ENCODE measurements at places on chromosomes 6 and 20.

GRCh38 chr20:48923149-48923718 is 1.7 kb downstream of the ARFGEF2 start:
- DNase-seq = no peak

DNA sequence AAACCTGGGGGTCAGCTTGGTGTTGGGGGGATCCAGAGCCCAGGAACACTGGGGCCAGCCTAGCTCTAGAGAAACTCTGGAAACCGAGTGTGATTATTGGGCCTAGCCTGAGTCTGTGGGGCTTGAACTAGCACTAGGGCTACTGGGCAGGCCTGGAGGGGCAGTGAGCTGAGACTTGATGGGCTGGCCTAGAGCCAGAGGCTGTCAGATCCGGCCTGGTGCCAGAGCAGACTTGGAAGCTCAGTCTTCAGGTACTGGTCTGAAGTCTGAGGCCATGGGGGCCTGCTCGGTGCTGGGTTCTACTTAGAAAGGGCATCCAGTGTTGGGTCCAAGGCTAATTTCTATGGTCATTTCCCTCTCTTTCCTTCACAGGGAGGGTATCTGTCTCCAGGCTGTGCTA is 2.7 kb downstream of the DEFB112 start:
- DNase-seq = no peak

GRCh38 chr20:62952373-62952967 is at the start of gene SLC17A9:
SLC17A9 (plus strand) TSS chr20:62952709; CDS start chr20:62952831, 122 bp downstream.
- DNase-seq = no peak

GRCh38 chr20:45016089-45016671 is 49.9 kb downstream of the STK4 start:
- no peak for DNase-seq

DNA sequence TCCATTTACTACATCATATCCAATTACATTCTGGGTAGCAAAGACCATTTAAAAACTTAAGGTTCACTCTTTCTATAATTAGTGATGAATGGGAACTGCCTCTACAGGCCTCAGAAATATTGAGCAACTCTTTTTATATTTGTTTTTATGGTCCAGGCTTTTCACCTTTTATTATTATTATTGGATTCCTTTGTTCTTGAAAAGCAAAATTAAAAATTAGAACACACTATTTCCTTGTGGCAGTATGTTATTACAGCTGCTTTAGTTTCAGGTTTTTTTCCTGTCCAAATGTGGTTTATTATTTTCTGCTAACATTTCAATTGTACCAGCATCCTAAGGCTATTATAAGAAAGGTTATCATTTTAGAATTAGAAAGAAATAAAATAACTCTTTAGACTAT is 150.1 kb downstream of the FARS2 start:
- no peak for DNase-seq

DNA sequence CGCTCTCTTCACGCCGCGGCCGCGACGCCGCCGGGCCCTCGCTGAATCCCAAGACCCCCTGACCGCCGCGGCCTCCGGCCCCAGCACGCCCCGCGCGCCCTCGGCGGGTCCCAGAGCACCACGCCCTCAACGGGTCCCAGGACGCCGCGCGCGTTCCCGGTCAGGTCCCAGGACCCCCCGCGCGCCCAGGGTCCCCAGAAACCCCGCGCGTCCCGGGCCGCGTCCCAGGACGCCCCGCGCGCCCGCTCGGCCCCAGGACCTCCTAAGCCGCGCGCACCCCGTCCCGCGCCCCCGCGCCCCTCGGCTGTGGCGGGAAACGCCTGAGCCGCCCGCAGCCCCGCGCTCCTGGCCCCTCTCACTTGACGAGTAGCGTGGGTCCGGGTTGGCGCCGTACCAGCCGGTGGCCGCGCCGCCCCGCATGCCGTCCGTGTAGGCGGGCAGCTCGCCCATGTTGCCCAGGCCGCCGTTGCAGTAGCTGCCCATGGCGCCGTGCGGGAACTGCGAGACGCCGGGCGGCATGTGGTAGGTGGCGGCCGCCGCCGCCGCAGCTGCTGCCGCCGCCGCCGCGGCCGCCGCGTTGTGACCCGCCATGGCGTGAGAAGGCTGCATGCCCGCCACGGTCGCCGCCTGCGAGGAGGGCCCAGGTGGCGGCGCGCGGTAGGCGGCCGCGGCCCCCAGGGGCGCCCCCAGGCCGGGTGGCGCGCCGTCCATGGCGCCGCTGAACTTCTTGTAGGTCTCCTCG is 556 bp downstream of the NKX2-4 start:
- DNase-seq = peak; percentile 46
